Tibial nerve (tissue), 4 donors: ENCODE measurements at places on chromosomes 1 and 21. TPM values are rescaled to one million over a fixed set of nuclear protein-coding genes. Genes with fewer than 3 reads are reported as not detected.

DNA sequence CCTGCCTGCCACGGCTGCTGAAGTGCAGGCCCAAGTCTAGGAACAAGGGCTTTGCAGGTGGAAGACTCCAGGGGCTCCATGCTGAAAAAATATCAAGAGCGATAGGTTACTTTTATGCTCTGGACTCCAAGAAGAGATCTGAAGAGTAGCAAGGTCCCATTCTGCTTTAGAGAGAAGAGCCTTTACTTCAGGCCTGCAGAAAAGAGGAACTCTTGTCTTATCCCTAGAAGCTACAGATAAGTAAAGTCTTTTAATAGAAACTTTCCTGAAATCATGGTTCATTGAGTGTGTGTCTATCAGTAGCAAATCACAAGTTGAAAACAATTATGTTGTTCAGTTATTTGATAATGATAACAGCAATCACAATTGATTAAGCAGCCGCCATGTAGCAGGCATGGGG is 113.3 kb downstream of the TNR start:
- DNase-seq = no peak

- no peak overlapping the region for H3K4me3 ChIP-seq
- no peaks in the 10 kb centered on the region for H3K4me1 ChIP-seq
- H3K27me3 ChIP-seq = no peaks in the 10 kb centered on the region
- no peak for DNase-seq
Measured at GRCh38 chr1:12769976-12770505, 3.5 kb upstream of the PRAMEF12 start.

DNA sequence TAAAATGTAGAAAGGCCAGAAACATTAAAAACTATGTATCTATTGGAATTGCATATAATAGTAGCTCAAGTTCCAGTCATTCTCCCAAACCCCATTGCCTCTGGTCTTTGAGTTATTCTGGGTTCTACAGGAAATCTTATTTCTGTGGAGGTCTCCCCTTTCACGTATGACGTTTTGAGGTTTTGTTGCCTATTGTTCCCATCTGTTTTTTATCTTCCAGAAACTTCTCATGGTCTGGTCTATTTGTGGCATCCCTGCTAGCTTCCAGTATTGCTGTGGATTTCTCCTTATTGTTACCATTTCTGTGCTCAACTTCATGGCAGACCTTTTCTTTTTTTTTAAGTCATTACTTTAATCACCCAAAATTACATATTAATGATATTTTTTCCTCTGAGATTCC is 43.3 kb downstream of the DTL start:
- no peaks in the 10 kb centered on the region for H3K4me1 ChIP-seq
- no peaks in the 10 kb centered on the region for H3K36me3 ChIP-seq
- DNase-seq = no peak
- no peak overlapping the region for H3K27ac ChIP-seq

The ZMYND12 gene
- total RNA-seq = 0.42 TPM

DNA sequence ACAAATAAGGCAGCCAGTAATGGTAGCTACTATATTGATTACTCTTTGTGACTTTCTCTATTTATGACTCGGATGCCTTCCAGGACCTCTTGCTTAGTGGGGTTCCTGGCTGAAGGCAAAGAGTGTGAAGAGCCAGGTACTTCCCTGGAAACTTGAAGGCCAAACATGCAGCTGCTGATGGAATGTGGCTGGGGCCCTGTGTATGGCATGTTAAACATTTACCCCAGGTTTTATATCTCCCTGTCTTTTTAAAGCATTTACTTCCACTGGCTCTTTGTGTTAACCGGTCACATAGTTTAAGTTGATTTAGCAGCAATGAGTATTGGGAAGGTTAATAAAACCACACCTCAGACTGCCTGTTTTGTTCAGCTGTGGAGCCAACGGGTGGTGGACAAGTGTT is 45.7 kb upstream of the PAXBP1 start:
- H3K4me1 ChIP-seq = peaks cover 6% of the 10 kb centered on the region
- no peaks in the 10 kb centered on the region for H3K36me3 ChIP-seq
- H3K27ac ChIP-seq = no peak overlapping the region
- no peak for DNase-seq
